ENCODE measurements at places on chromosomes 6 and 20.
A peak's percentile ranks its signal among the peaks of the same experiment; 100 is the strongest.

- no peak for DNase-seq
These were observed 3.3 kb downstream of the HEY2 start for GRCh38 chr6:125752773-125753172.

GRCh38 chr20:33250666-33251065 is 14.9 kb downstream of the BPIFA1 start:
- DNase-seq = peak; percentile 3

- DNase-seq = no peak
These were observed 4.9 kb downstream of the SKIC2 start for GRCh38 chr6:31963921-31964320.

GRCh38 chr20:34715384-34715783 is 11.2 kb downstream of the TP53INP2 start:
- peak; percentile 8 for DNase-seq

GRCh38 chr20:20210327-20210726 is 157.6 kb upstream of the INSM1 start:
- DNase-seq = peak; percentile 3

- peak; percentile 96 for DNase-seq
These were observed 48.4 kb upstream of the NCOA3 start for GRCh38 chr20:47453167-47453782.
